NT2/D1 (cell line): ENCODE measurements at places on chromosomes 5 and 9.

- DNase-seq: no peak
Observed at GRCh38 chr5:80127116-80127552, 92.0 kb downstream of the THBS4 start.

- DNase-seq: no peak
Observed at GRCh38 chr9:16309469-16310271, 560.8 kb downstream of the BNC2 start.

GRCh38 chr5:68661237-68661636, 432.6 kb upstream of the SLC30A5 start:
- no peak for DNase-seq

DNA sequence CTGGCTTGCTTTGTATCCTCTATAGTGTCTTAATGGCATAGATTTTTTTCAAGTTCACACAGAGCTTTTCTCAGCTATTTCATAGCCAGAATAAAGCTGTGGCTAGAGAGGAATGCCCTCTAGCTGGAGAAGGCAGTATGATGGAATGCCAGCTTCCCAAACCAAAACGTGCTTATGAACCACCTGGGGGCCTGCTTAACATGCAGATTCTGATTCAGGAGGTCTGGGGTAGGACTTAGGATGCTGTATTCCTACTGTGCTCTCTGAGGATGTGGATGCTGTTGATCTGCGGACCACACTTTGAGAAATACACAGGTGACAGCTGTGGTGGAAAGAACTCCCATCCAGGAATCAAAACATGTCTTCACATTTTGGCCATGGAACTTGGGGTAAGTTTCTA, 49.9 kb upstream of the DPYSL3 start:
- no peak for DNase-seq

GRCh38 chr9:132023419-132024180, 56.1 kb downstream of the MED27 start:
- DNase-seq: no peak

- DNase-seq: no peak
Observed at GRCh38 chr9:4146293-4146692, 153.6 kb downstream of the GLIS3 start.

GRCh38 chr9:100441911-100442361, 15.0 kb downstream of the MSANTD3 start:
- DNase-seq: no peak

DNA sequence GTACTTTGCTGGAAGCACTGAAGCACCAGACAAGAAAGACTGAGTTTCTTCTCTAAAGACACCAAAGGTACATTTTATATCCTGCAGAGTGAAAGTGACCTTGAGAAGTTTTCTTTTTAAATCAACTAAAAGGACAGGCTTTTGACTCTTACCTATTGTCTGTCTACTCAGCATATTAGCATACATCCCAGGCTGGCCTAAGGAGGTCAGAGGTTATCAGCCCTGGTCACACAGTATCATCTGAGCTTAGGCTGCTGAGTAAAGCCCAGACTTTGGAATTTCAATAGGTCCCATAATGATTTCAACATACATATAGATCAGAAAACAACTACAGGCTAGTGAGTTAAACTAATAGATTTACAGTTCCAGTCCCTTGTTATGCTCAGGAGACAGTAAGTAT, 10.1 kb upstream of the CDH9 start:
- DNase-seq: no peak

DNA sequence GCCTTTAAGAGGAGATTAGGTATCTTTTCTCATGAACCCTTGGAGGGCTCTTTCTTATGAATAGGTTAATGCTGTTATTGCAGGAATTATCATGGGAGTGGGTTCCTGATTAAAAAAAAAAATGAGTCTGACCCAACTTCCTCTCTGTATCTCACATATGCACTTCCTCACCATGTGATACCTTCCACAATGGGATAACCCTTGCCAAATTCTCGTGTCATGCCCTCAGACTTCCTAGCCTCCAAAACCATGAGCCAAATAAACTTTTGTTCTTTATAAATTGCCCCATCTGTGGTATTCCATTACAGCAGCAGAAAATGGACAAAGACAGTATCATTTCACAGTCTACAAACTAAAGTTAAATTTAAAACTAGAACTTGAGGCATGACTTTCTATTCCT, 1.0 kb downstream of the OR1B1 start:
- DNase-seq: no peak
